Astrocyte (in vitro differentiated cells and primary cell): ENCODE measurements at places on chromosomes 3 and 15. TPM values are rescaled to one million over a fixed set of nuclear protein-coding genes. Genes with fewer than 3 reads are reported as not detected.

DNA sequence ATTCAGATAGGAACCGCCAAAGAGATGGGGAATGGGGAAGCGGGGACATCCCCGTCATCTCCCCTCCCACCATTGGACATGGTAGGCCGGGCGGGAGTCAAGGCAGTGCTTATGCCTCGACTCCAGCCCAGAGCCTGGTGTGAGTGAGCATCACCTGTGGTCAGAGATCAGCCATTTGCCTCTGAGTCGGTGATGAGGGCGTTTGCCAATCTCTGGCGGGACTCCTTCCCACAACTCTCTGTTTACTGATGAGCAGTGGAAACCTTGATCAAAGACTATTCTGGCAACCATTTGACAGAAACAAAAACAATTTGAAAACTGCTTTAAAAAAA lies 63.9 kb upstream of the HES1 start:
- H3K27me3 ChIP-seq, result peaks cover 3% of the 10 kb centered on the region
- H3K4me1 ChIP-seq, result peaks cover 19% of the 10 kb centered on the region
- H3K27ac ChIP-seq, result no peak overlapping the region
- H3K36me3 ChIP-seq, result no peaks in the 10 kb centered on the region
- DNase-seq, result peak; percentile 29
- no peak overlapping the region for H3K4me3 ChIP-seq

DNA sequence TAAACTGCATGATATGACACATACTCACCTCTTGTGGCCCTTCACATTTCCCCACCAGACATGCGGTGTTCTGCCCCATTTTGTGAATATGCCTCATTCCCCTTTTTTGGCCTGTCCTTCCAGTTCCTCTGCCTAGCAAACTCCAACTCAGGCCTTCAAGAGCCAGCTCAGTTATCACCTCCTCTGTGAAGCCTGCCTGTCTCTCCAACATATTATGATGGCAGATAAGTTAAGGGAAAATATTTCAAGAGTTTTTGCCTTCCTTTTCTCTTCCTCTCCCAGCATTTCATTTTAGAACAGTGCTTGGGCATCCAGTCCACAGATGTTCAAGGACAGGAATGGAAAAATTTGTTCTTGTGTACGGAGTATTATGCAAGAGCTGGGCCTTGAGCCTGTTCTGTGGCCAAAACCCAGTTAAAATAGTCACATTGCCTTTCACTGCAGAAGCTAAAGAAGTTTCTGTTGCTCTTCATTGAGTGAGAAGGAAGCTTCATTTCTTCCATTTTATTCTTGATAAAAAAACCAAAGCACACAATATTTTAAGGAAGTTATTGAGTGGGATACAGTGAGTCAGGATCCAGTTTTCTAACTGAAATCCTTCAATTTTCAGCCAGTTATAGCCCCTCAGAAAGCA lies 192.0 kb downstream of the GHSR start:
- H3K4me1 ChIP-seq, result peaks cover 38% of the 10 kb centered on the region
- DNase-seq, result peak; percentile 68
- H3K4me3 ChIP-seq, result no peak overlapping the region
- peak overlapping the region; percentile 23 for H3K27ac ChIP-seq
- peaks cover 22% of the 10 kb centered on the region for H3K36me3 ChIP-seq

DPPA2 gene
- 0.48 and 0.89 TPM in 2 replicates for total RNA-seq

DNA sequence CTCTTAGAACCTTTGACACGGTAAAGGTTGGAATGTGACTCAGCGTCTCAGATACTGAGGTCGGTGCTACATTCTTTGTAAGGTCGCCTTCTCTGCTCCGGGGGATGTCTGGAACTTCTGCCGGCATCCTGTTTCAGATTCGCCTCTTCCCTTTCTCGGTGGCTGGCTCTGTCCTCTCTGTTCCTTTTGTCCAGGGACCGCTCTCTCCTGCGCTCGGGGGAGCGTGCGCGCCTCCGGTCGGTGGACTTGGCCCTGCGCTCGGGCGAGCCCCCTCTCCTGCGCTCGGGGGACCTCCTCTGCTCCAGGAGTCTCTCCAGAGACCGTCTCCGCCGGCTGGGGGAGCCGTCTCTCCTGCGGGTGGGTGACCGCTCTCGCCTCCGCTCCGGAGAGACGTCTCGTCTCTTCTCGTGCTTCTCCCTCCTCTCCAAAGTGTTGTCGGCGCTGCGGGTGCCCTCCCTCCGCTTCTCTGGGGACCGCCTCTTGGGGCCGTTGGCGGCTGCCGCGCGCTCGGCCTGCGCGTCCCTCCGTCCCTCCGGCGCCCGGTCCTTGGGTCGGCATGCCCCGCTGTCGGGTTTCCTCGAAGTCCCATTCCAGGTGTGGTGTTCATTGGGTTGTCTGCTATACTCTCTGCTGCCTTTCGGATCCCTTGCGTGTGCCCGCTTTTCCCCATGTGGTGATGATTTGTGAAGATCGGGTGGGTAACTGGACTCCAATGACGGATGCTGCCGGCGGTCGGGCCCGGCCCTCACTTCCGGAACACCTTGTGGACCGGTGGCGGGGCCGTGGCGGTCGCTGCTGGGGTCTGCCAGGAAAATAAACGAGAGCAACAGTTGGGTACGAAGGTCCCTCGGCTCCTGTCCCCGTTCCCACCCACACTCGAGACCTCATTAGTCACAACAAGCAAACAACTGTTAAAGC lies 668.8 kb upstream of the ADAMTS9 start:
- no peak overlapping the region for H3K4me3 ChIP-seq
- no peaks in the 10 kb centered on the region for H3K4me1 ChIP-seq
- H3K27ac ChIP-seq, result no peak overlapping the region
- no peaks in the 10 kb centered on the region for H3K27me3 ChIP-seq

DNA sequence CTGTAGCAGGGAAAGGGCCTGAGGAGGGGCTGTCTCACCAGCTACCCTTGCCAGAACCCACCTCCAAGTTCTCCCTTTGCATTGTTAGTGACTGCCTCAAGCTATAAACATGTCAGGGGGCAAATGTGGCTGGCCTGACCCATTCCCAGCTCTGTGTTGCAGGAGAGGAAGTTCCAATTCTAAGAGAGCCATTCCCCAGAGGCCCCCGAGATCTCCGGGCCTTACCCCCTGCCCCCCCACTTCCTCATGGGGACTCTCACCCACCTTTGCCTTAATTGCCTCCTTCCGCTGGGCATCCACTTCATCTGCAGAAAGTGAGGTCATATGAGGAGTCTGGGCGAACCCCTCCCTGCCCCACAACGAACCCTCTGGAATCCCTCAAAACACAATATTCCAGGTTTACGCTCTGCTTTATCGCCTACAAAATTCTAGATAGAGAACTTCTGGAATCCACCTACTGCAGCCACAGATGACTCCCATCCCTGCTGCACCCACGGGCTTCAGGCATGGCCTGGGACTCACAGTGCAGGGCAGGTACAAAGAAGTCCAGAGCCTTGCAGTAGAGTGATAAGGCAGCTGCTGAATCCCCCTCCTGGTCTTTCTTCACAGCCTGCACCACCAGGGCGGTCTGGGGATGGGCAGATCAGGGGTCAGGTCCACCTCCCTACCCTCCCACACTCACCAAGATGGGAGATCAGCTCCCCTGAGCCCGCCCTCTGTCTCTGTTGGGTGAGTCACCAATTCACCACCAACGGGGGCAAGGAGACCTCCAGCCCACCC lies 4.0 kb downstream of the ULK3 start:
- H3K27ac ChIP-seq, result no peak overlapping the region
- no peak overlapping the region for H3K4me3 ChIP-seq
- H3K36me3 ChIP-seq, result no peaks in the 10 kb centered on the region
- no peak for DNase-seq
- no peaks in the 10 kb centered on the region for H3K27me3 ChIP-seq
- peaks cover 12% of the 10 kb centered on the region for H3K4me1 ChIP-seq
